ENCODE measurements at places on chromosomes 13 and 19. TPM values are rescaled to one million over a fixed set of nuclear protein-coding genes. Genes with fewer than 3 reads are reported as not detected.

DNA sequence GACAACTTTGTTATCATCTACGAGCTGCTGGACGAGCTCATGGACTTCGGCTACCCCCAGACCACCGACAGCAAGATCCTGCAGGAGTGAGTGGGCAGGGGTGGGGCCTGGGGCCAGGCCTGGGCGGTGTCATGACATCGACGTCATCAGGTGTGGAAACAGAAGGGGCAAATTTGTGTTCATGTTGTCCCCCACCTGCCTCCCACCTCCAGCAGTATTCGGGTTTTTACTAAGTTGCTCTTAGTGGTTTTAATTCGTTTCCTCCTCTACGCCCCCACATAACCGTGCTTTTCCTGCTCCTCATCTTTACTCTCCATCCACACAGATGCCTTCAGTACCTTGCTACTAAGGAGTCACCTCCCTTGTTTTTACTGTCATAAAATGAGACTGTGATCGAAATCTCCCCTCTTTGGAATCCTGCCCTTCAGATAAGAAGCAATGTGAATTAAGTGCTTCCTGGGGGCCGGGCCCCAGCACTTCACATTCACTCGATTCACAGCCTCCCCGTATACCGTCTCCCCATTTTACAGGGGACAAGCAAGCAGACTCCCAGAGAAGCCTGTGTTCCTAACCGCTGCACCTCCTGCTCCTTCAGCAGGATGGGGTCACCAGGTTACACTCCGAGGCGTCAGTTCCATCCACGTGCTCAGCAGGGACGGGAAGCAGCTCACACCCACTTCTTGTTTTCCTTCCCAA is 10.5 kb downstream of the AP1M1 start:
- H3K36me3 ChIP-seq, result peaks cover 42% of the 10 kb centered on the region
- no peak overlapping the region for H3K4me3 ChIP-seq
- no peak overlapping the region for H3K27ac ChIP-seq
- H3K4me1 ChIP-seq, result peaks cover 1% of the 10 kb centered on the region
- DNase-seq, result peak; percentile 49

DNA sequence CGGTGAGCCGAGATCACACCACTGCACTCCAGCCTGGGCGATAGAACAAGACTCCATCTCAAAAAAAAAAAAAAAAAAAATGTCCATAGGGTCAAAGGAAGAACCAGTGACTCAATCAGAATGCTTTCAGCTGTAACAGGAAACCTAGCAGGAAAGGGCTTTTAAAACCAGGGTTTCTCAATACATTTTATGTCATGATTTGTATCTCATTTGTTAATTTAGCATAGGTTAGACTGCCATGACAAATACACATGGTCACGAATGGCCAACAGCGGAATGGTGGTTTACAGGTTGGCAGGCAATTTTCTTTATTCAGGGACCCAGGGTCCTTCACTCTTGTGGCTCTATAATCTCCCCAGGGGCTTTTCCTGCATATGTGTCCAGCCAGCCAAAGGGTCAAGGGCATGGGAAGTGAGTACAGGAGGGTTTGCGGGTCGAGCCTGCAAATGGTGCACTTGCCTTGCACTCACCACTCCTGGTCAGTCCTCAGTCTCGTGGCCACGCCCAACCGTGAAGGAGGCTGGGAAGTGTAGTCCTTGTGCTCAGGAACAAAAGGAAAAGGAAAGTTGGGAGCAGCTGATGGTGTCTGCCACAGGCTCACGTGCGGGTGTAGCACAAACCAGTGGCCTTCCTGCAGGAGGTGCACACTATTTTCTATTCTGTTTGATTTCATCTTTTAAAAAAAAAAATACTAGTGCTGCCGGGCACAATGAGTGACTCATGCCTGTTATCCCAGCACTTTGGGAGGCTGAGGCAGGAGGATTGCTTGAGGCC is 14.8 kb downstream of the DHX34 start:
- no peak overlapping the region for H3K27ac ChIP-seq
- no peak overlapping the region for H3K4me3 ChIP-seq
- H3K36me3 ChIP-seq, result peaks cover 26% of the 10 kb centered on the region

The PSG3 gene
- not detected for total RNA-seq

The APOE gene
- 47.1 TPM for total RNA-seq

DNA sequence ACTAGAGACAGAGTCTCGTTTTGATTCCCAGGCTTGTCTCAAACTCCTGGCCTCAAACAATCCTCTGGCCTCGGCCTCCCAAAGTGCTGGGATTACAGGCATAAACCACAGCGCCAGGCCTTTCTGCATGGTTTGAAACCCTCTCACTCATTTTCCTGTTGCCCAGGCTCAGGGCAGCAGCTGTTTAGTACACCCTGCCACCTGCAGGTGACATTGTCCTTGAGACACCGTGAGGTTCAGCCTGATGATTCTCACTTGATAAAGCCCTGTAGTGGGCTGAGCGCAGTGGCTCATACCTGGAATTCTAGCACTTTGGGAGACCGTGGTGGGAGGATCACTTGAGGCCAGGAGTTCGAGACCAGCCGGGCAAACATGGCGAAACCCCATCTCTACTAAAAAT is 12.5 kb downstream of the IL12RB1 start:
- DNase-seq, result no peak
- no peak overlapping the region for H3K4me3 ChIP-seq
- no peaks in the 10 kb centered on the region for H3K4me1 ChIP-seq
- no peak overlapping the region for H3K27ac ChIP-seq

- no peaks in the 10 kb centered on the region for H3K4me1 ChIP-seq
- H3K36me3 ChIP-seq, result no peaks in the 10 kb centered on the region
- H3K27ac ChIP-seq, result no peak overlapping the region
- H3K27me3 ChIP-seq, result peaks cover 6% of the 10 kb centered on the region
These were observed 4.0 kb upstream of the SIGLEC8 start for GRCh38 chr19:51462276-51462675.

GRCh38 chr19:12521996-12522395 is 29.3 kb downstream of the ZNF564 start:
- DNase-seq, result no peak
- peaks cover 68% of the 10 kb centered on the region for H3K36me3 ChIP-seq
- no peak overlapping the region for H3K27ac ChIP-seq

Data from chondrocyte (in vitro differentiated cells).